BJ (cell line): ENCODE measurements at places on chromosomes 16 and 17.

GRCh38 chr16:49970797-49971431 is 54.1 kb upstream of the CNEP1R1 start:
- DNase-seq: no peak

GRCh38 chr17:77288115-77288619 is 147.4 kb downstream of the SEC14L1 start:
- no peak for DNase-seq

GRCh38 chr17:50693036-50693682 is 14.6 kb downstream of the ANKRD40 start:
- DNase-seq: no peak

GRCh38 chr17:82553210-82553930 is 33.8 kb downstream of the FOXK2 start:
- DNase-seq: no peak

DNA sequence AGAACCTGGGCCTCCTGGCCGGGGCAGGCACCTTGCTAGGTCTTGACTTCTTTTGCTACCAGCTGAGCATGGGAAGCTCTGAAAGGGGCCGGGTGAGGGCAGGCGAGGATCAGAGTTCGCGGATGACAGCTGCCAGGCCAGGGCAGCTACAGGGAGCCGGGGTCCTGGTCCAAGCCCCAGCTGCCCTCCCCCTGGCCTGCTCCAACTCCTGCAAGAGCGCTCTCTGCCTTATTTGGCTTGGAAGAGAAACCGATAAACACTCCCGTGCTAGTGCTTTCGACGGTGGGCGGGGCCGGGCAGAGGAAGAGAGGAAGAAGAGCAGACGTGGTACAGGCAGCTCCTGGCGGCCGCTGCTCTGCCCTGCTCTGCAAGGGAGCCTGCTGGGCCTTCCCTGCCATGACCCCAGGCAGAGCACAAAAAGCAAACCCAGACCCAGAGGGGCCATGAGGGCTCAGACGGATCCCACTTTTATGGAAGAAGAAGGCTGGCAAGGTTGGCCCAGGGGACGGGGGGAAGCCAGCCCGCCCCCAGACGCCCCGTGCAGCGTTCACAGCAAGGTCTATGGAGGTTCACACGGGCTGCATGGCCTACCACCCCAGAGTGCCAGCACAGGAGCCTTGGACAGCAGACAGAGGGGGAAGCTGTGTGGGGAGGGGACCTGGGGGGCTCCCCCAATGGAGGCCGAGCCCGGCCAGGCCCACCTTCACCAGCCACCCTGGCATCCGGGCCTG is 25.6 kb downstream of the PIEZO1 start:
- DNase-seq: no peak

DNA sequence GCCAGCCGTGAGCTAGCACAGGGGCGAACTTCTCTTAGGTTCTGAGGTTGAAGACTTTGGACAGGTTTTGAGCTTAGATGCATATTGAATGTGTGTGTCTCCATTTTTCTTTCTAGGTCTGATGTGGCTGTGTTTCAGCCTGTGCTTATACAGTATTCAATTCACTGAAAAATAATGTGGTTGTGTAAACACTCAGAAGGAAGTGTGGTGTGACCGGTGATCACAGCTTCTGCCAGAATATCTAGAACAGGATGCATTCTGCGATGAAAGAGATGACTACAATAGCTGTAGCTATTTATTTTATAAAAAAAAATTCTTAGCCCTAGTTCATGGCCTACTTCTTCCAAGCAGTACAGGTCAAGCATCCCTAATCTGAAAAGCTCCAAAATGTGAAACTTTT is 64.4 kb downstream of the MAP2K6 start:
- DNase-seq: no peak

DNA sequence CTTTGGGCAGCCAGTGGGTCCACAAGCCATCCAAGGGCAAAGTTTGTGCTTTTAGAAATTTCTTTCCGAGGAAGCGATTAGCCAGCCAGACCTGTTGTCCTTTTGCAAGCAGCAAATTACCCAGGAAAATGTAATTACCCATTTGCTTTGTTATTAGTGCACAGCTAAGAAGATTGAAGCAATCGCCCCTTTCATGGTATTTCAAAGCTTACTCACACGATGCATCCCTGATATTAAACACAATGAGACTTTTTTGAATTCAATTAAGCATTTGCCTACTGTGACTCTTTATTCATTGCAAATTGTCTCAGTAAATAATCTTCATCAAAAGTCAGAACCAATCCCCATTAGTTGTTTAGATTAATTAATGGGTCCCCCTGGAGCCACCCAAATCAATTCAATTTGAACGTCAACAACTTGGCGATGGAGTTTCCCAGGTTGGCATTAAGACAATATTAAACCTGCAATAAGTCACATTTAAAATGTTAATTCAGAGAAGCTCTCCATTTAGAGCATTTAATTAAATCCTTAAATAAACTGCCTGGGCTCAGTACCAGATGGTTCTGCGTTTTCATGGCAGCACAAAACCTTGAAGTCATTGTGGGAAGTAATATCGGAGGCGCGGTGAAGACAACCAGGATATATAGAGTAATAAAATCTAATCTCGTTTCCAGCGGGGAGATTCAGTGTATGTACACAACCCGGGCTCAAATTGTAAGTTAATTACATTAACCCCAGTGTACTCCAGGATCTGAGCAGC is 366.2 kb upstream of the TNRC6C start:
- no peak for DNase-seq

DNA sequence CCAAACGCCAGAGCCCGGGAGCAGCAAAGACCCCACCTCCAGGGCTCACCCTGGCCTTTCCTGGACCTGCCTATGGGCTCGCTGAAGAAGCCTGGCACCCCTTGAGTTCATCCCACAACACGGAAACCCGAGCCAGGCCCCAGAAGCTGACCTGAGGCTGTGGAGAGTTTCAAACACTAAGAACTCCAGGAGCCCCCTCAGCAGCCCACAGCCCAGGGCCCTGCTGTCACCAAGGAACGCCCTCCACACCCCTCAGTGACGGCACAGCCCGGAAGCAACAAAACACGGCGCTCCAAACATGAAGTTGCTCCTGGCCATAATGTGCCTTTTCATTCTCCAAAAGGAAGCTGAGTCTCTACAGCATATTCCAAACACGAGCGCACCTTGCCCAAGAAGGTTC is 9.2 kb downstream of the SLC38A10 start:
- DNase-seq: no peak

- no peak for DNase-seq
These were observed 222.1 kb downstream of the SOX9 start for GRCh38 chr17:72342627-72343527.

- no peak for DNase-seq
These were observed 1.1 kb downstream of the MLST8 start for GRCh38 chr16:2206420-2206779.

GRCh38 chr16:86657972-86658371 is 79.6 kb downstream of the FOXL1 start:
- DNase-seq: no peak

- DNase-seq: no peak
These were observed 158.5 kb upstream of the CACNG5 start for GRCh38 chr17:66676421-66676820.

DNA sequence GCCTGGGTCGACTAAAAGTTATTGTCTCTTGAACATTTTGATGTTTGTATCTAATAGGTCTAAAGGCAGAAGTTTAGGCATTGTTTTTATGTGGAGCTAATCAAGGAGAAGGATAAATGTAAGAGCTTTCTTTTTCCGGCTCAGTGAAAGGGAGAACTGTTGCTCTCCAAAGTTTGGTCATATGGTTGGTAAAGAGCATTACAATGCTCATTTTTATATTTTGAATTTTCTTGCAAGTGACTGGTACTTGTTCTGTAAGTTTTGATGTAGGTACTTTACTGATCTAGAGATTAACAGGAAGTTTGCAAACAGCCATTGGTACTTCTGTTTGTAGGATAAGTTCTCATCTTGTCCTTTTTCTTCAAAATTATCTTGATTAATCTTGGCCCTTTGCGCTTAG is 30.9 kb upstream of the BCAS3 start:
- no peak for DNase-seq

- no peak for DNase-seq
These were observed 4.4 kb downstream of the DLG4 start for GRCh38 chr17:7215136-7215638.

DNA sequence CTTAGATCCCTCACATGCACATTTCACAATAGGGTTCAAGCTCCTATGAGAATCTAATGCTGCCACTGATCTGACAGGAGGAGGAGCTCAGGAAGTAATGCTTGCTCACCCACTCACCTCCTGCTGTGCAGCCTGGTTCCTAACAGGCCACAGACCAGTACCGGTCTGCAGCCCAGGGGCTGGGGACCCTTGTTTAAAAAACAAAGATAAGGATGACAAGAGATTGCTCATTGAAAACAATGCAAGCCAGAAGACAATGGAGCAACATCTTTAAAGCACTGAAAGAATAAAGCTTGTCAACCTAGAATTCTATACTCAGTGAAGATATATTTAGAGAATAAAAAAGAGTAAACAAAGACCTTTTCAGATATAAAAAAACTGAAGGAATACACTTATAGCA is 22.8 kb upstream of the FA2H start:
- DNase-seq: no peak
